ENCODE measurements at places on chromosomes 7 and 10.

DNA sequence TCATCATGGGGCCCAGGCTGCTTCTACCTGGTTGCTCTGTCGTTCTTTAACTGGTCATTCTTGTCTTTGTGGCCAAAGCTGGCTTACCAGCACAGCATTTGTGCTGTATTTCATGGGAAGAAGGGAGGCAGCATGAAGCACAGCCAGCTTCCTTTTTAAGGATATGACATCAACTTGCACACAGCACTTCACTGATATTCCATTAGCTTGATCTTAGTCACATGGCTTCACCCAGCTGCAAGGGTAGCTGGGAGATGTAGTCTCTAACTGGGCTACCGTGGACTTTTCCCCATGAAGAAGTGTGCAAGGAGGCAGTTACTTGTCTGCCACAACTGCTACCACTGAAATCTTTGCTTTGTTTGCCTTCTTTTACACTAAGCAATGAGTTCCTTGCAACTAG, 525.2 kb downstream of the LRMDA start:
- peak; percentile 40 for DNase-seq

- DNase-seq = no peak
These were observed 13.9 kb downstream of the NT5C3A start for GRCh38 chr7:33048704-33049103.

DNA sequence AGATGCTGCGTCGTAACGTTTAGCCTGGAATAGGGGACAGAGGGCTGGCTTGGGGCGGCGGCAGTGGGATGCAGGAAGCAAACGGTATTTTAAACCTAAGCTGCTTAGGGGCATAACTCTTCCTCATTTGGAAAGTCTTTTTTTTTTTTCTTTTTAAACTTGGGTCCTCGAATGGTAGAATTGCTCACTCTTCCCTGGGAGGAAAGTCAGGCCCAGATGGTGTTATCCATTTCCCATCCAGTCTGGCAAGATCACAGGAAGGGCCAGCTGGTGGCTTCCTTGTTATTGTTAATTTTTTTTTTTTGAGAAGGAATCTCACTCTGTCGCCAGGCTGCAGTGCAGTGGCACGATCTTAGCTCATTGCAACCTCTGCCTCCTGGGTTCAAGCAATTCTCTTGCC, 56.6 kb downstream of the TMEM209 start:
- no peak for DNase-seq

- no peak for DNase-seq
These were observed at the start of gene CFAP46 for GRCh38 chr10:132942101-132943057. Gene CFAP46, minus strand, starts transcription at chr10:132942570. Its CDS starts 86 bp downstream, at chr10:132942484.
